ENCODE measurements at places on chromosomes 7 and 10.
A peak's percentile ranks its signal among the peaks of the same experiment; 100 is the strongest.

GRCh38 chr10:6586501-6586900, 6.4 kb upstream of the PRKCQ start:
- DNase-seq = no peak

DNA sequence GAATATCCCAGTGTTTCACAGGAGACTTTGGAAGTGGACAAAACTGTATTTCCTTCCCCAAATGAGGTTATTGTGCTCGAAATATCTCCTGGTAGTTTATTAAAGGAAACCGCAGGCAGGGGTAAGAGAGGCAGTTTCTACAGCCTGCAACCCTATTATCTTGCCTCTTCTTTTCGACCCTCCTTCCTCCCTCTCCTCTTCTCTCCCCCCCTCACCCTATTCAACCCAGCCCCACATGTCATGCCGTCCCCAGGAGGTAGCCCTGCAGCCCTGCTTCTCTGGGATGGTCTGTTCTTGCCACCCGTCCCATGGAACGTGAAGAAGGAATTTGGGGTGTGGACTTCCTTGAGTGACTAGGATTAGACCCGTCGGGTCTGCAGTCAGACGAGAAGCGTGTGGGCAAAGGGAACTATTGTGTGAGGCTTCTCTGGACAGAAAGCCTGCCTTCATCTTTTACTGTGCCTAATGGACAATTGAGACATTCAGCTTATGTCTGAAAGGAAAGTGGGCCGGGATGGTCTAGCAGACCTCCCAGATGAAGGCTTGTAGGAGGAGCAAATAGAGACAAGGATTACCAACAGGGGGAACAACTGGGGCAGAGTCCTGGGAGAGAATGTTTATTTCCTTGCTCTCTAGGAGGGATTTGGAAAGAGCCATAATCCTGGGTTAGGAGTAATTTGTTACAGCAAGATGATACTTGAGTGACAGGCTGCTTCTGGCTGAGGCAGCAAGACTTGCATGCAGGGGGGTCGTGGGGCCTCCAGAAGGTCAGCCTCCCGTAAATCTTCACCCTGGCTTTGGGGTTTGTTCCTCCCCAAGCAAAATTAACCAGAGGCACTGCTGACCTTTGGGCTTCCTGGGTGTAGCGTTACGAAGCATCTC, 77.8 kb downstream of the TCF7L2 start:
- DNase-seq = no peak

- DNase-seq = no peak
Observed at GRCh38 chr7:151342811-151343210, 1.2 kb downstream of the NUB1 start.

DNA sequence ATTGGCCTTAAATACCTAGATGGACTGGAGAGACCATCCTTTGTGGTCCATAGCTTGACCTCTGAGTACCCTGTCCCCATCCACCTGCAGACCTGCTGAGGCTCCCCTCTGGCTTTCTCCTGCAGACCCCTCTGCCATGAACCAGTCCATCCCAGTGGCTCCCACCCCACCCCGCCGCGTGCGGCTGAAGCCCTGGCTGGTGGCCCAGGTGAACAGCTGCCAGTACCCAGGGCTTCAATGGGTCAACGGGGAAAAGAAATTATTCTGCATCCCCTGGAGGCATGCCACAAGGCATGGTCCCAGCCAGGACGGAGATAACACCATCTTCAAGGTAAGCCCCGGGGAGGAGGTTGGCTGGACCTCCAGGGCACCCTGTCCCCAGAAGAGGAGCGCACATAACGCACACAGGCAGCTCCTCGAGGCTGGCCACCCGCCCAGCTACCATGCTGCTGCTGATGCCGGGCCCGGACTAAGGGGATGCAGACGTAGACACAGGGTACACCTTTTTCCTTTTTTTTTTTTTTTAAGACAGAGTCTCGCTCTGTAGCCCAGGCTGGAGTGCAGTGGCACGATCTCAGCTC, 4.3 kb downstream of the IRF5 start:
- no peak for DNase-seq

- DNase-seq = peak; percentile 28
Observed at GRCh38 chr10:132667342-132668047, 118.5 kb downstream of the NKX6-2 start.

DNA sequence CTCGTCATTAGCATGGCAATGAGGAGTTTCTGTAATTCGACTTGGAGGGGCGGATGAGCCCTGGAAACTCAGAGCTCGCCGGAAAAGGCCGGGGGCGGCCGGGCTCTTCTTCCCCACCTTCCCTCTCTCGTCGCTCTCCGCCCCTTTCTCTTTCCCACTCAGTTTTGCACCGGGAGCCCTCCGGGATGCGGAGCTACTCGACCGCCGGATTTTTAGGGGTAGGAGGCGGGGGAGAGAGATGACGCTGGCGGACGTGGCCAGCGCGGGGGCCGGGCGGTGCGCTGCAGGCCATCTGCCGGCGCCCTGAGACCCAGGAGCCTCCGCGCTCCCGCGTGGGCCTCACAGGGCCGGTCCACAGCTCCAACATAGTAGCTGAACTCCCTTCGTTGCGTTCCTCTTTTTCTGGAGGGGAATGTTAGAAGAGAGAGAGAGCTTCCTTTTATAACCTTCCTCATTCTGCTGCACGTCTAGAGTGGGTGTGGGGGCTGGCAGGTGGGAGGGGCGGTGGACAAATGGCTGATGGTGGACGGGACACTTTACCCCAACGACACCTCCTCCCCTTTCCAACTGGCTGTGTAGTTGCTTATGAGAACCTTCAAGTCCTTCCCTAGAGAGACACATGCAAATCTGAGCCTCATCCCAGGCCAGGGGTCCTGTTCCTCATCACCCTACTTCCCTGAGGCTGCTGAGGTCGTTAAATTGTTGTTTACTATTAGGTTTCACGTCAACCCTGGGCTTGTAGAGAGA, 1.1 kb upstream of the HOXA1 start:
- no peak for DNase-seq

DNA sequence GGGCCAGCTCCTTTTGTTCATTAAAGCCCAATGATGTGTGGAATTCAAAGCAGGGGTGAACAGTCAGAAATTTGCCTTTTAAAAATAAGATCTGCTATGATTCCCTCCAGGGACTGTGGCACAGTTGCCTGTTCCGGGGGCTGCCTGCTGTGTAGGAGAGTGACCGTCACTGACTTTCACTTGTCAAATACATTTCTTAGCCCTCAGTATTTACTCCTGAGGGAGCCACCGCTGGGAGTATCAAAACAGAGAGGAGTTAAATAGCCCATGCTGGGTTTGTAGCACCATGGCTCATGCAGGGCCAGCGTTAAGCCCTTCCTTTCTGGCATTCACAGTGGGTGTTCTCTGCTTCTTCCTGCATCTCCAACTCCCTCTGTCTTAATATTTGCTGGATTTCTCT, 897.8 kb downstream of the SORCS3 start:
- no peak for DNase-seq

DNA sequence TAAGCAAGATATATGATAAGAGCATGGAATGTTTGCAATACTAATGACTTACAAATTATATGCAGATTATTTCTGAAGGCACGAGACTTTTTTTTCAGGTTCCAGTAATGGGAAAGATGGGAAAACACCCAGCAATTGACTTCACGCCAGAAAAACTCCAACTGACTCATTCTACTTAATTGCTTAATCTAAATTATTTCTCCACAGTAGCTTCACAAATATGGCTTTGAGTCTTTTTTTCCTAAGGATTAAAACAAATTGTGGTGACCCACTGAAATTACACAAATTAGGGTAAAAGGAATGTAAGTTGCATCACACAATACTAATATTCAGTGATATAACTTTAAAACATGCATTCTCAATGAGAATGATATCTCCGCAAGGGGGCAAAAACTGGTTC, 138.7 kb downstream of the GNAI1 start:
- DNase-seq = no peak

DNA sequence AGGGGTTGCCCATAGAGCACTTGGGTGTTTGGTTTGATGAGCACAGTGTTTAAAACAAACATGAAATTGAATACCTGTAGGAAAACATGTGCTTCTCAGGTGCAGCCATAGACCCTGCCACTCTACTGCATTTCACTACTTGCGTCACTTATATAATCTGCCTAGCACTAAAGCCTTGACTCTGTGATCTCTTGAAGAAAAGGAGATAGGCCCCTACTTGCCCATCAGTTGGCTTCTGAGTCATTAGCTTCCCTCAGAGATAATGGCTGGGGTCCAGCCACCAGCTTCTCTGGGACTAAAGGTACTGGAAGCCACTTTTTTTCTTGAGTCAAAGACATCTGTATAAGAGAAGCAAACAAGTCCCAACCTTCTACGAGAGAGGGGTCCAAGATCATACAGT, 45.9 kb upstream of the BTRC start:
- no peak for DNase-seq
